ENCODE measurements at places on chromosomes 12 and 14.

GRCh38 chr12:78696267-78696666 lies 168.3 kb upstream of the SYT1 start:
- no peak for DNase-seq

GRCh38 chr12:32893043-32893442 lies 3.5 kb downstream of the PKP2 start:
- no peak for DNase-seq

DNA sequence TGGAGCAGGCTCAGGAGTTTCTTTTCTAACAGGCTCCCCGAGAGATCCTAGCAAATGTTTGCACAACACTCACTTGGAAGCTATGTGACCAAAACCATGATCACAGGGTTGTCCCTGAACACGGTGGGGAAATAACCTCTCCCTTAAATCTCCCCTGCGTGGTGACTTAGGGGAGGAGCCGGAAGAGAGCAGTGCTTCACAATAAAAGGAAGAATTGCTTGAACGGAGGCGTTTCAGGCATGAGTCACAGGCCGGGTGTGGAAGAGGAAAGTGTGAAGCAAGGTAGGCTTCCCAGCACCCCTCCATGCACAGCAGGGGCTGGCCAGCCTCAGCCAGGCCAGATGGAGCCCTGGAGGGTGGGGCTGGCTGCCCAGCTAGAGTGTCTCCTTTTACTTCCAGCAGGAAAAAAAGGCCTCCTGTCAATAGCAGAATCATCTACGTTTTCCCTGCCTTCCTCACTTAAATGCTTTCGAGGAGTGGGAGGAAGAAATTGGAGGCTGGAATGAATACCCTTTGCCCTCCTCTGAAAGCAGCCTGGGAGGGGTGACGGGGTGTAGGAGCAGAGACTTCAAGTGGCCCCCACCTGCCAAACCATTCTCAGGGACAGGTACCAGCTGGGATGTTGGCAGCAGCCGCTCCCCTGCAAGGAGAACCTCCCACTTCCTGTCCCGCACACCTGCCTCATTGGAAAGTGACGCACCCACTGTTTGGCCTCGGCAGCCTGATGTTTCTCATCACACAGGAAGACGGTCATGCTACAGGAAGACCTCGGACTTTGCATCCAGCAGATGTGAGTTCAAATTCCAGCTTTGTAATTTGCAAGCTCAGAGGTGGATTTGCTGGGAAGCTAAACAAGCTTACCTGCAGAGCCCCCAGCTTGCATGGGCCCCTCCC lies 30.1 kb upstream of the PPP2R5C start:
- peak; percentile 75 for DNase-seq

DNA sequence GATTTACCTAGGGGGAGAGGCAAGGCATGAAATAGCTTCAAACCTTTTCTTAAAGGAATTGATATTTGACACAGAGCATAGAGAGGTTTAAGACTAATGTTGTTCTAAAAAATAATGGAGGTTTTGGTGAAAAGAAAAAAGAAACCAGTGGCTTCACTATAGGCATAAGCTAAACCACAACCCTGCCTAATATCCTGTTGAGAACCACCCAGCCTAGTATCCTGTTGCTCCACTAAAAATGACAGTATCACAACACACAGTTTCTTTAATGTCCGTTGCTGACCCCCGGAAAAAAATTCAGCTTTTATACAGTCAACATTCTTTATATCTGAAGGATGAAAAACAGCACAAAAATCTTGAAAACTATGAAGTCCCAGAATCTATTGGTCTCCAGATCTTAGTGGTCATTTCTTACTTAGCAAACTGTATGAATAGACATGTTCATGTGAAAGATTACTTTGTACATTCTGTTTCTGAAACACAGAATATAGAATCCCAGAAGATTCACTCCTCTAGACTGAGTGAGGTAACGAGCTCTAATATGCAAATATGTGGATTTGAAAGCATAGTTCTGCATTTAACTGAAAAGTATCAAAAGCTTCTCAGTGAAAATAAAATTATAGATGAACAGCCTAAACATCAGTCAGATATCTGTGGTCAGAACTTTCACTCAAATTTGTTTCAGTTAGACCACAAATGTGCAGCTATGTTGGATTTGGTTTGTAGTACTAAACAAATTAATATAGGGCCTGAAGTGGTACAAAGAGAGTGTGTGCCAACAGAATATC lies 40.5 kb downstream of the GALC start:
- DNase-seq, result no peak

DNA sequence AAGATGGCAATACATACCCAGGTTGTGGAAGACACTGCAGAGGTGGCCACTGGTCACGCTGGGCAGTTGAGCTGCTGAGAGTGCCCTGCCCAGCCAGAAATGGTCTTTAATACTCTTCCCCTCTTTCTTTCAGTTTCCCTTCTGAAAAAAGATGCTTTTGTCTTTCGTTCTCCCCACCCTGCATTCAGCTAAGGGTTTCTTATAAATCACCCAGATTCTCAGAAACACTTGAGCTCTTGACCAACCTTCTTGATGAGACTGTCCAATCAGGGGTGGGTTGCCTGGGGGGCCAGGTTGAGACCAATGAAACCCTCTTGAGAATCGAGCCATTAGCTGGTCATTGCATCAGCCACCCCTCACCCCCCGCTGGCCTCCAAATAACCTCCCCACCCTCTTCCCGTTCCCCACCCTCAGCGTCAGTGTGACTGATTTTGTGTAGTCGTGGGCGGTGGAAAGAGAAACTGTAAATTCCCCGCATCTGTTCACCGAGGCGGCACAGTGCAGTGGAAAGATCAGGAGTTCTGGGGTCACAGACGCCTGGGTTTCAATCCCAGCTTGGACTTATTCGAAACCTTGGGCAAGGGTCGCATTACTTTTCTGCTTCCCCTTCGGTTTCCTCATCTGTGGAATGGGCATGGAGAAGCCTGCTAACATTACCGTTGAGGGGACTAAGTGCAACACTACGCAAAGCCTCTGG lies 52.3 kb downstream of the SLC25A47 start:
- DNase-seq, result peak; percentile 96

DNA sequence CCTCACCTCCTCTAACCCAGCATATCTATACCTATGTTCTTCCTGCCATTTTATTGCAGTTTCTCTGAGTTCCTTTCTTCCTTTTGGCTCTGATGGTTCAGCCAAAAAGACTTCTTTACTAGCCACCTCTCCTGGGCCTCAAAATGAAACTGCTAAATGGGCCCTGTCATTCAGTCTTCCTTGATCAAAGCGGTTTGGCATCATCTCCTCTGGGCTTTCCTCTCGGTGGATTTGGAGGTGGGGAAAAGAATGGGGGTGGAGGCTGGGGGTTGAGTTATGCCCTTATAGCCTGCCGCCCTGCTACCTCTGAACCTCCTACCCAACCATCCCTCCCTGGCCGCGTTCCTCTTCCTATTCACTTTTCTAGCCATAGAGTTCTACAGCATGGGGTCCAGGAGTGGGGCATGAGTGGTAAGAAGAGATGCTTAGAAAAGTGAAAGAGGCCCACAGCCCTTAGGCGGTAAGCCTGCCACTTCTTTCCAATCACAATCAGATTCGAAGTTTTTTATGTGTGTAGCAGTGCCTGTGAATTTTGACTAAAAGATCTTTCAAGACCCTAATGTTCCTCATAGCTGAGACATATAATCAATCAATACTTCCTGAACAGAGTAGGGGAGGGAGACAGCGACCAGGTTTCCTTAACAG lies 2.5 kb downstream of the AJUBA start:
- DNase-seq, result no peak

DNA sequence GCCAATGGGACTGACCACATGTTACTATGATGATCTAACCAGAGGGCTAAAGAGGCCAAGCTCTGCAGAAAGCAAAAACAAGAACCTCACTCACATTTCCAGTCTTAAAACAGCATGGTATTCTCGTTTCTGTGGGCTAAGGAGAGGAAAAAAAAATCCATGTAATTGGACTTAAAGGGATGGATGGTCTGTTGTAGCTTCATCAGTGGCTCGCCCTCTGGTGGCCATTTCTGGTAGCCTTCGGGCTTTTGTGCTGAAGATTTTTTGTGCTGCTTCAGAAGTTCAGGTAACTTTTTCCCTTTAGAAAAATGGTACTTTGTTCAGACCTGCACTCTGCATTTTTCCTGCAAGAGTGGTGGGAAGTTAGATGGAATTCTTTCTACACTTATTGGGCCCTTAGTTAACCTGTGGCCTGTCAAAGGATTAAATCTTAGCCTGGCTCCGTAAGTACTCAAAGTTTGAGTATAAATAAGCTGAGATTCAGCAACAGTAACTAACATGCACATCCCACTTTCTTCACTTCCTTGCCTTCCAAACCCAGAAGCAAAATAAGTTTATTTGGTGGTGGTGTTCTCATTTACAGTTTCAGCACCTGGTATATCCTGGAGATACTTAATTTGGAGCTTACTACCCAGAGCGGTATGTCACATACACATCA lies 22.3 kb downstream of the DCAF4 start:
- DNase-seq, result peak; percentile 37

DNA sequence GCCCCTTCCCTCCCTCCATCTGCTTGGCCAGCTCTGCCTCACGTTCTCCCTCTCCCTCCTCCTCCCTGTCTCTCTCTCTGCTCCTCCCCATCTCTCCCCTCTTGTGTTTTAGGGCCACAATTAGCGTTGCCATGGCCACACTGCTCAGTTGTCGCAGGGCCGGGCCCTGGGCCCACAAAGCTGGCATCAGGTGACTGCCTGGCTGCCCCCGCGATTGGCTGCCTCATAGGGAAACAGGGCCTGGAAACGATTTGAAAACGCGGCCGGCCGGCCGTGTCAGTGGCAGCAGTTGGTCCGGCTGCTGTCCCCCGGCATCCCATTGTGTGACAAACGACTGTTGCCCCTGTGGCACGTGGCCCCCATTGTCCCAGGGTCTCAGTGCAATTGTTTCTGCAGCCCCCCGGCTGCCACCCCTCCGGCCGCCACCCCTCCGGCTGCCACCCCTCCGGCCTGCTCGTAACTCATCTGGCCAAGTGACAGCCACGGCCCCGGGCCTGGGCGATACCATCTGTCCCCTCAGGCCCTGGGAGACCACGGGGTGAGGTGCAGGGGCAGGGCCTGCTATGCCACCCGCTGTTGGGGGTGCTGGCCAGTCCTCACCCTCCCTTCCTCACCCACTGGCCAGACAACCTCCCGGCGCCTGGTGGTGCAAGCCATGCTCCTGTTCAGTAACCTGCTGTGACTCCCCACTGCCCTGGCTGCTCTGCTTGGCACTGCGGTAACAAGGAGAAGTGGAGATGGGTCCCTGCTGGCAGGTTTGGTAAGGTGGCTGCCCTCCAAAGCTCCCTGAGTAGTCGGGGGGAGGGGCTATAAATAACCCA lies 17.4 kb downstream of the FOXN4 start:
- peak; percentile 16 for DNase-seq

- no peak for DNase-seq
Measured at GRCh38 chr14:96205978-96206360, 1.3 kb downstream of the BDKRB2 start.

DNA sequence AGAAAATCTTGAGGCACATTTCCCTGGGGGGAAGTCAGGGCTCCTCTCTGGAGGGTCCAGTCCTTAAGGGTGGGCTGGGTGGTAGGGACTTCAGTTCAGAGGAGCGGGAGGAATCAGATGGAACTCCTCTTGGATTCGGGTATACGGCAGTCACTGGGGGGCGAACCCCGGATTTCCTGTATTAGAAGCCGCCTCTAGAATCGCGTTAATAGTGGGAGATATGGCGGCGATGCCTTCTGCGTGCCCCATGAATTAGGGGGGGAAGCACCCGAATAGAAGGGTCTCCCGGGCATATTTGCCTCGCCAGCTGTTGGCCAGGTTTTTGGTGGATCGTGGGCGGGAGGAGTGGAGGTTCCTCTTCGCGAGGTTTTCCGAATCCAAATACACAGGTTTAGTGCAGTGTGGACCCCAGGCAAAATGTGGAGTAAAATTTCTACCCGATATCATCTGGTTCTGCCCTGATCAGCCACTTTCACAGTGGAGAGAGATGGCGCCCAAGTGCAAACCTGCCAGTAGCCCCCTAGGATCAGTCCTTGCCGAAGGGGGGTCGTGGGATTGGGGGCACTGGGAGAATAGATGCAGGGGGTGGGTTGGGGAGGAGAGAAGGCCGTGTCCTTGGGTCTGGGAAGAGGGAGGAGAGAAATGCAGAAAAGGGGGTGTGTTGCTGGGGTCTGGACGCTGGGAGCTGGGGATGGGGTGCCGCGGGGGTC lies 628 bp downstream of the MEG3 start:
- no peak for DNase-seq

GRCh38 chr14:63343878-63344277 lies 25.1 kb upstream of the GPHB5 start:
- DNase-seq, result no peak

DNA sequence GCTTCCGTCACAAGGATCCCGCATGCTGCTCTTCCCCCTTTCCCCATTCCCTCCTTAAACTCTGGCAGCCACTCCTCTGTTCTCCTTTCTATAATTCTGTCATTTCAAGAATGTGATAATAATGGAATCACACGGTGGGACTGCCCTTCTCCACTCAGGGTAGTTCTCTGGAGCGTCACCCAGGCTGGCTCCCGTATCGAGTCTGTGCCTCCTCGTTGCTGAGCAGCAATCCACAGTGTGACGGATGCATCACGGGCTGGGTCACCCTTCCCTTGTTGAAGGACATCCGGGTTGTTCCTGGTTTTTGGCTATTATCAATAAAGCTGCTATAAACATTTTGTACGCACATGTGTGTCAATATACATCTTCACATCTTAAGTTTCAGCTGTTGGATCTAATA lies 5.7 kb upstream of the SYNE3 start:
- DNase-seq, result no peak

DNA sequence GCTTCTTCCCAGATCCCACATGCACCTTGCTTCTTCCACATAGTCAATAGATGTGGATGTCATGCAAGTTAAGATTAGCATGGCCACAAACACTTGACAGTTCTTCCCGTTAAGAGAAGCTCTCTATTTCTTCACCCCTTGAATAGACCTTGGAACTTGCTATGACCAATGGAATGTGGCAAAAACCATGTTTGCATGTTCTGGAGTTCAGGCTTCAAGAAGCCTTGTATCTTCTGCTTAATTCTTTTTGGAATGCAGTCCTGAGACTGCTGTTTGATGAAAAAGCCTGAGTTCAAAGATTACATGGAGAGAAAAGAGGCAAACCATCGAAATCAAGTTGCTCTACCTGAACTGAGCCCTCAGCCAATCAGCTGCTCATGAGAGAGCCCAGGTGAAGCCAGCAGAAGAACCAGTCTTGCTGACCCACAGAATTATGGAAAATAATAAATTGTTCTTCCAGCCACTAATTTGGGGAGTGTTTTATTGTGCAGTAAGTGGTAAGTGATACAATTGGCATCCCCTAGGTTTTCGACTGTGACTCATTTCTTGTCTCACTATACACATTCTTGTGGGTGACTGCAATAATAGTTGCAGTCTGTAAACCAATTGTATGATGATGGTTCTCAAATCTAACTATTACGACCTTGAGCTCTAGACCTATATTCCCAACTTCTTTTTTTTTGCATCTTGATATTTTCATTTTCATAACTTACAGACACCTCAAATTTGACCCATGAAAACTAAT lies 12.6 kb downstream of the RASSF9 start:
- peak; percentile 89 for DNase-seq

DNA sequence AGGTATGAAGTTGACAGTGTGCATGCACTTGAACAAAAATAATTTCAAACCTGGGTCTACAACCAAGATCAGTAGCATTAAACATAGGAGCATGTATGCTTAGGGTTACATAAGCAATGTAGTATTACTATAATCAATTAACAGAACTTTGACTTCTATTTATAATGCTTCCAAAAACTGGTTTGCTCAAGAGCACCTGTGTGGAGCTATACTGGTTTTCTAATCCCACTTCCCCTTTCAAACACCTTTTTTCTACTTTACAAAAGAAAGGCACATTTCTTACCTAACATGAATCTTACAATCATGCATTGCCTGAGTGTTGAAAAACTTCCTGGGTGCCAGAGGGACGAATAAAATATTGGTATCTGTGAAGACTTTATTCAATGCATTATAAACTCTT lies 72.7 kb downstream of the EFCAB11 start:
- DNase-seq, result no peak

- DNase-seq, result no peak
Measured at GRCh38 chr12:106984588-106985137, 2.3 kb downstream of the MTERF2 start.
